ENCODE measurements at places on chromosomes 6 and 20.

GRCh38 chr20:16955462-16955861, 207.3 kb downstream of the OTOR start:
- no peak for DNase-seq

DNA sequence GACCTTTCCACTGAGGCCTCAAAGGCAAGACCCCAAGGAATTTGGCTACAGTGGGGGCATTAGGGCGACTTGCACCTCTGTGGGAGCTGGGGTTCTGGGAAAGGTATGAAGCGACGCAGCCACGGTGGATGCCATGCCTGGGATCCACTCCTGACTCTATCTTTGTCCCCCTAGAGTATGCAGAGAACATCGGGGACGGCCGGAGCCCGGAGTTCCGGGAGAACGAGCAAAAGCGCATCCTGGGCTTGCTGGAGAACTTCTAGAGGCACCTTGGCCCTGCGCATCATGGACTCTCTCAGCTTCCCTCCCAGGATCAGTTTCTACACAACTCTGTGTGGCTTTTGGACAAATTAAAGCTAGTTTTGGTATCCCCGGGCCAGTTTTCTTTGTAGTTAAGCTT, 31.2 kb upstream of the VSTM2L start:
- no peak for DNase-seq

- no peak for DNase-seq
Observed at GRCh38 chr20:39451386-39451785, 489.2 kb downstream of the DHX35 start.

- no peak for DNase-seq
Observed at GRCh38 chr20:48398506-48399449, 429.0 kb downstream of the PREX1 start.

- DNase-seq, result no peak
Observed at GRCh38 chr6:155420492-155420891, 35.1 kb downstream of the NOX3 start.

GRCh38 chr6:89297695-89298351, 17.3 kb downstream of the GABRR2 start:
- DNase-seq, result no peak

Data from central memory CD8-positive, alpha-beta T cell (primary cell).